ENCODE measurements at places on chromosomes 5 and 9.

DNA sequence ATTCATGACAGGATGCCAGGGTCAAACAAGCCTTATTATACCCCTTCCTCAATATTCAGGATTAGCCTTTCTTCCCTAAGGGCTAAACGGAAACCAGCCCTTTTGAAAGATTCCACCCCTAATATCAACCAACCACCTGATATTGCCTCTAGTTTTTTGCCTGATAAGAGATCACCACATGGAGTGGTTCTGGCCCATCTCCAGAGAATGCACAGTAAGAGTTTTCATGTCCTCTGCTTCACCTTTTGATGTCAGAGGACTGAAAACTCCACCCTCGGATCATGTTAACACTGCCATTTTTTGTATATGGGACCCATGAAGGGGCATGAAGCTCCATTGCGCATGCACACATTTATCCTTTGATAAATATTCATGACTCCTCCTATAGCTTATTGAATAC, 5.8 kb upstream of the LNPEP start:
- no peak for DNase-seq

- DNase-seq = no peak
These were observed 2064.4 kb upstream of the C9orf72 start for GRCh38 chr9:29637471-29638237.

GRCh38 chr5:179595916-179596315, 27.6 kb downstream of the HNRNPH1 start:
- DNase-seq = no peak

DNA sequence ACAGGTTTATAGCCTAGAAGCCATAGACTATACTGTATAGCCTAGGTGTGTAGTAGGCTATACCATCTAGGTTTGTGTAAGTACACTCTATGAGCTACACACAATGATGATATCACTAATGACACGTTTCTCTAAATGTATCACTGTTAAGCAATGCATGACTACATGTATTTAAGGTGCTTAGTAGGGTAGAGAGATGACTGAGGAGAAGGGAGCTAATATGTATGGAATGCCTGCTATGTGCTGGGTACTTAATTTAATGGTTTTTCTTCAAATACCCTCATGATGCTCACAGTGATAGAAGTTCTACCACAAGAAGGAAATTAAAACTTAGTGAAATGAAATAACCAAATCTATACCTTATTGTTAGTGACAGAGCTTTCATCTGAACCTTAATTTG, 1785.5 kb downstream of the EFNA5 start:
- DNase-seq = no peak

GRCh38 chr5:13763719-13764118, 180.8 kb downstream of the DNAH5 start:
- no peak for DNase-seq

- no peak for DNase-seq
These were observed 7.0 kb downstream of the ADGRD2 start for GRCh38 chr9:124457079-124457886.

GRCh38 chr9:127568618-127568970, 43.5 kb upstream of the STXBP1 start:
- DNase-seq = no peak

DNA sequence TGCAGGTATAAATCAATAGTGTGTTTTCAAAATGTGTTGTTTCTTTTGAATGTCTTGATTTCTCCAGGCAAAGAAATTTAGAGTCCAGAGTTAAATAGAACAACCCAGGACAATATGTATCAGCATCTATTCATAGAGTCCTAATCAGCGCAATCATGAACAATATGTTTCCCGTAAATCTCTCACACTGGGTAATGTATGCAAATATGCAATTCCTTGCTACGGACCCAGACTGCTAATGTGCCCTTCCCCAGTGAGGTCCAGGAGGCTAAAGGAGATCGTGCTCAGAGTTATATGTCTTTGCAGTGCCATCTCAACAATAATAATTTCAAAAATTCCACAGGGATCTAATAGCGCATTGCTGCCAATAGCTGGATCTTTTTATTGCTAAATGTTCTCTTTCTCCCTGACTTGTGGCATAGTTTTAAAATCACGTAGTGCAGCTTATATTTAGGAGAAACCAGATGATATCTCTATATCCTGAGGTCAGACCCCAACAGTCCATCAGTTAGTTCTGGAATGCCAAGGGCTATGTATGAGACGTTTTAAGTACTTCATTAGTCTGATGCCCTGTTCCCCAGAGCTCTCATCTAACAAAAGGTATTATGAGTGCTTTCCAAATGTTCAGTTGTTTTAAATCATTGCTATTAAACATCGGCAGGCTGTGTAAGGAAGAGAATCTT, 145.1 kb downstream of the MARCHF11 start:
- DNase-seq = no peak

DNA sequence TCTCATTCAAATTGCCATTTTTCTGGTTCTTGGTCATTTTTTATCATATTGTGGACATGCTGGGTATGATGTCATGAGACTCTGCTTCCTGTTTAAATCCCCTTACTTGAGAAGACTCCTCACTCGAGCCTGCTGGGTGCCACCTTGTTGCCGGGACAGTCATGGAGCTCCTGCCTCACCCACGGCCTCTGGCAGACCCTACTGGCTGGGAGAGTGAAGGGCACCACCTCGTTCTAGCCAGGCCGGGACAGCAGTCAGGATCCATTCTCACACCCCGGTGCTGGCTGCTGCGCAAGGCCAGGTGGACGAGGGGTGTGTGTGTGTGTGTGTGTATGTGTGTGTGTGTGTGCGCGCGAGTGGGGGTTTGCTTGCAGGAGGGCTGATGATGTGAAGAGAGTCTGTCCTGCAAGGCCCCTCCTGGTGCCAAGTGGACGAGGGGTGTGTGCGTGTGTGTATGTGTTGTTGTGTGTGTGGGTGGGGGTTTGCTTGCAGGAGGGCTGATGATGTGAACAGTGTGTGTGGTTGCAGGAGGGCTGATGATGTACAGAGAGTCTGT, 4.4 kb downstream of the CEP72 start:
- no peak for DNase-seq

GRCh38 chr9:34454571-34455065, 3.8 kb downstream of the FAM219A start:
- no peak for DNase-seq

GRCh38 chr9:84851935-84852585, 182.5 kb downstream of the NTRK2 start:
- DNase-seq = no peak

DNA sequence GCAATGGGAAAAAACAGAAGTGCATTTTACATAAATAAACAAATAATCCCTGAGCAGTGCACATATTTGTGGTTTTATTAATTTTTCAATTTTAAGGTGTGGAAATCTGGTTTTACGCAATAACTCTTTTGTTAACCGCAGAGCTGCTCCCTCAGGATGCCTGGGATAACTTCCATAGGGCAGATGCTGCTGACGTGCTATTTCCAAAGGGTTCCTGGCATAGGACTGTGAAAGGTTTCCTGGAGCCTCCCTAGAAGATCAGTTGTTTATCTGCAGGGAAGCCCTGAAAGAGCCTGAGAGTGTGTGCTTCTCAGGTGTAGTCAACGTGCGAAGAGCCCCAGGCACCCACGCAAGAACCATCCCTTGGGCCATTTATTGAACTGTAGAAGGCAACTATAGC, 443.5 kb downstream of the PLK2 start:
- DNase-seq = no peak

DNA sequence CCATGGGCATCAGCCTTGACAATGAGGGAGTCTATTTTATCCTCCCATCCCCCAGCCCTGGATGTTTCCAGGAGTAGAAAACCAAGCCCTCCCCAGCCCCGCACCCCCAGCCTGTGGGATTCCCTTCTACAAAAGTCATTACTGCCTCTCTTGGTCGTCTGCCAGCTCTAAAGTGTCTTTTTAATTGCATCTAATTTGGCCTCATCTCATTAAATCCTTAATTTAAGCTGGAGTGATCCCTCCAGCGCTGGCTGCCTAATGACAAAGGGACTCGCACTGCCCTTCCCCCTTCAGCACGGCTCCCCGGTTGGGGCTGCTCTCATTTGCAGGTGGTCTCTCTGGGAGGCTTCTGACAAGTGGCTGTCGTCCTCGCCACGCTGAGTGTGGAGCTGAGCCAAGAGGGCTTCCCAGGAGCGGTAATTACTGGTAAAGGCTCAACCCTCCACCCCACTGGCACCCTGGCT, 107.9 kb upstream of the ALDH1B1 start:
- DNase-seq = peak; percentile 7

GRCh38 chr9:16213781-16214515, 656.5 kb downstream of the BNC2 start:
- no peak for DNase-seq

GRCh38 chr9:114153761-114154599, 1.4 kb upstream of the COL27A1 start:
- DNase-seq = no peak

DNA sequence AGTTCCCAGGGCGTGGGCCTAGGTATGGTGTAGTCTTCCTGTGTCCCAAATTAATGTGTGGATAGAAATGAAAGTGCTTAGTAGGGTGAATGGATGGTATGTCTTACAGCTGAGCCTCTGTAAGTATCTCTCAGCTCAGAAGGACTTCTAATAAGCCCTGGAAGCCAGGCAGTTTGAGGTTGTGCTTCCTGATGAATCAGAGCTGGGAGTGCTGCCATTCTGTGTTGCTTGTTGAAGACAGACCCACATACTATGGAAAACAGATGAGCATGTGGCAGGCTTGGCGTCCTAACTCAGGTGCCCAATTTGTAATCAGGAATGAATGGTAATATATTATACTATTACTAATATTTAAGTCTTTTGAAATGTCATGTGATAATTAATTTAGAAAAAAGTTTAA, 69.8 kb downstream of the CMYA5 start:
- no peak for DNase-seq

DNA sequence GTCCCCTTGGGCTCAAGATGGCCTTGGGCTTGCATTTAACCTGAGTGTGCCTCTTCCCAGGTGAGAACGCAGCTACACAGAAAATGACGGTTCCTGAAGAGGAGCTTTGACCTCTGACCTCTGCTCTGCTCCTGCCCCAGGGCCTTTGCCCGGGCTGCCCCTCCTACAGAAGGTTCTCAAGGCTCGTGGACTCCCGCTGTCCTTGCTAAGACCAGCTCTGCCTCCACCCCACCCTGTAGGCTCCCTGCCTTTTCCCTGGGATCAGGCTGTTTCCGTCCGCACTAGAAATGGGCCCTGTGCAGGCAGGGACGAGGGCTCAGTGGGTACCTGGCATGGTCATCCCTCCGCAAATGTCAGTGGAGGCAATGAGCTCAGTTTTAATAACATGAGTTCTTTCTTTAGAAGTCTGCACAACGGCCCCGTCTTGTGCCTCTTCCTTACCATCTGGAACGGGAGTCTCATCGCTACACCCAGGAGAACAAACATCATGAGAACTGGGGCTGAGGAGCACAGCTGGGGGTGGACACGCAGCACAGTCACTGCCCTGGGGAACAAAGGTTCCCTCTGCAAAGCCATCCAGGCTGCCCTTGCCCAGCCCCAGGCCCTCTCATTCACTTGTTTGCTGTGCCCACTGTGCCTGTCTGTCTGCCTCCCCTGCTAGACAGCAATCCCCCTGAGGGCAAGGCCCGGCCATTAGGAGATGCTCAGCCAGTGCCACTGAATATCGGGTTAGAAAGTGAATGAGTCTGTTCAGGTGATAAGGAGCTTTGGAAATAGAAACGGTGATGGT, 26.7 kb upstream of the LPCAT1 start:
- DNase-seq = no peak

Data from NCI-H510A (cell line).